ENCODE measurements at places on chromosomes 6 and 20.

- DNase-seq = no peak
These were observed 14.0 kb upstream of the BTN3A2 start for GRCh38 chr6:26350858-26351543.

DNA sequence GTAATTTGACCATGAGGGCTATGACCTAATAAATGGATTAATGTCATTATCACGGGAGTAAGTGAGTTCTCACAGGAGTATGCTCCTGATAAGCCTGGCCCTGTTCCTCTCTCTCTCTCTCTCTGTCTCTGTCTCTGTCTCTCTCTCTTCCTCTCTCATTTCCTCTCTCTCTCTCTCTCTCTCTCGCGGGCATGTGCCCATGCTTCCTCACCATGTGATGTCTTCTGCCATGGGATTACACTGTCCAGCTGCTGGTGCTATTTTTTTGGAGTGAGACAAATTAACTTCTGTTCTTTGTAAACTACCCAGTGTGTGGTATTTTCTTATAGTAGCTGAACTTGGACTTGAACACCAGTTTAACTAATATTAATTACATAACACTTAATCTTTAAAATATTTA is 374.3 kb upstream of the GJE1 start:
- no peak for DNase-seq

GRCh38 chr6:137975188-137975940 is 108.3 kb downstream of the TNFAIP3 start:
- DNase-seq = no peak

- DNase-seq = no peak
These were observed 92.7 kb upstream of the DTNBP1 start for GRCh38 chr6:15755526-15755925.

DNA sequence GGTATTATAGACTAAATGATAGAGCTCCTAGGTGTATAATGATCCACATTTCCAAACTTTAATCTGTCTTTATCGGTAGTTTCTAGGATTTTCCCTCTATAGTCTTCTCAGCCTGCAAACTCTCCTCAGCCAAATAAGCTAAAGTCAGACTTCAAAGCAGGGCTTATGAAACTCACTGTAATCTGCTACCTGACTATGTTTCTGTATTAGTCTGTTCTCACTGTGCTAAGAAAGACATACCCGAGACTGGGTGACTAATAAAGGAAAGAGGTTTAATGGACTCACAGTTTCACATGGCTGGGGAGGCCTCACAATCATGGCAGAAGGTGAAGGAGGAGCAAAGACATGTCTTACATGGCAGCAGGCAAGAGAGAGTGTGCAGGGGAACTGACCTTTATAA is 928.7 kb upstream of the ADGRB3 start:
- no peak for DNase-seq

DNA sequence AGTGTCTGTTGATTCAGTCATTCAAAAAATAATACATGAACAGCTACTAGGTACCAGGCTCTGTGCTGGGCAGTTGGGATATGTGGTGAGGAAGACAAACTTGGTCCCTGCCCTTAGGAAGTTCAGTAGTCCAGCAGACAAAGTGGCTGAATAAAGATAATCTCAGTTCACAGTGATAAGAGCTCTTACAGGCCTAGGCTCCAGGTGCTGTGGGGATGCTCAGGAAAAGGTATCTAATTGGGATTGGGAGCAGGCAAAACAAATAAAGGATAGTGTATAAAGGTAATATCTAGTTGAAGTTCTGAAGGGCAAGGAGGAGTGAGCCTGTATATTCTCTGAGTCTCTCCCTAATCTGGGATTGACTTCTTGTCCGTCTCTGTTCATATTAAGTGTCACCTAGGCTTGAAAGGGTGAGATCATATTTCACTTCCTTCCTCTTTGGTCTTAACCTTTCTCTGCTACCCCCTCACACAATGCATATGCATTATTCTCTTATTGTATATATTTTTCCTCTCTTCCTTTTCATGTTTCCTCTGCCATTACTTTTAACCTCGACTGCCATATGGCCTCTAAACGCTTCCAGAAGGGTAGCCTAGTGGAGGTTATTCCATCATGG is 13.5 kb downstream of the PTPN1 start:
- no peak for DNase-seq

GRCh38 chr6:45483501-45483900 is 105.8 kb upstream of the SUPT3H start:
- no peak for DNase-seq

All from prostate gland (tissue), 2 donors.